IPS-NIHi11 (cell line): ENCODE measurements at places on chromosomes 4 and X.

DNA sequence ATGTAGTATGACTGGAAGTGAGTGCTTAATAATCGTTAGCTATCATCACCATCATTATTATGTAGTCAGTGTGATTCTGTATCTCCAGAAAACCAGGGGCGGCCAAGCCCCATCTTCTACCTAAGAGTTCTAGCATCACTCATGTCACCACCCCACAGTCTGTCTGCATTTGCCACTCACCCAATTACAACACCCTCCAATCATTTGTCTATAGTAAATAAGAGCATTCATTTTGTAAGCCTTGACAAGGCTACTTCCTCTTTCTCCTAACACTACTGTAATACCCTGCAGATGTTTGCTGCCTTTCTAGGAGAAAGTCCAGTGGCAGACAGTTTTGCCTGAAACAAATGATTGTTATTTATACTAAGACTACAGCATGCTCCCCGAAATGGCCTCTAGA is 15.8 kb upstream of the IL21 start:
- no peak for DNase-seq

DNA sequence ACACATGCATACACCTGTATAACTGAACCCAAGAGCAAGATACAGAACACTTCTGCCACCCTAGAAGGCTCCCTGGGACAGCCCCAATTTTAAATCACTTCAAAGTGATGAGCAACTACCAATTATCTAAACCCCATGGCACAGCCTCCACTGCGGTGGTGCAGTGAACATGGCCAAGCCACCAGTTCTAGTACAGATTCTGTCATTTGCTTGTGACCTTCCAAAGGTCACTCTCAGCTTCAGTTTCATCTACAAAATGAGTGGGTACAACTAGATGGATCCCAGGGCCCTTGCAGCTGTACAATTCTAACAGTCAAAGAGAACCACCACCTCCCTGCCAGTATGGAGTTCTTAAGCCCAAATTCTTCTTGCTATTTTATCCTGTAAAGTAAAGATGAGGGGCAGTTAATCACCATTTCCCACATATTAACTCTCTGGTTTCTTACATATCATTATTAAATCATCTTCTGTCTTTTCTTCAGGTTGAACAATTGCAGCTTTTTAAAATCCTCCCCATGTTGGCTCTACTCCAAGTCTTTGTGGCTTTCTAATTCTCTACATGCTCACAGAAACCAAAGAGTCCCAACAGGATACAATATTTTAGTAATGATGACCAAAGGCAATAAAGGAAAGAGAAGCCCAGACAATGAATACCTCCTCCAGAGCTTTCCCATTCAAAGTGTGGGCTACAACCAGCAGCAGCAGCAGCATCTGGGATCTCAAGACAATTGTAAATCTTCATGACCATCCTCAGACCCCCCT is 39.0 kb upstream of the GPM6B start:
- no peak for DNase-seq

DNA sequence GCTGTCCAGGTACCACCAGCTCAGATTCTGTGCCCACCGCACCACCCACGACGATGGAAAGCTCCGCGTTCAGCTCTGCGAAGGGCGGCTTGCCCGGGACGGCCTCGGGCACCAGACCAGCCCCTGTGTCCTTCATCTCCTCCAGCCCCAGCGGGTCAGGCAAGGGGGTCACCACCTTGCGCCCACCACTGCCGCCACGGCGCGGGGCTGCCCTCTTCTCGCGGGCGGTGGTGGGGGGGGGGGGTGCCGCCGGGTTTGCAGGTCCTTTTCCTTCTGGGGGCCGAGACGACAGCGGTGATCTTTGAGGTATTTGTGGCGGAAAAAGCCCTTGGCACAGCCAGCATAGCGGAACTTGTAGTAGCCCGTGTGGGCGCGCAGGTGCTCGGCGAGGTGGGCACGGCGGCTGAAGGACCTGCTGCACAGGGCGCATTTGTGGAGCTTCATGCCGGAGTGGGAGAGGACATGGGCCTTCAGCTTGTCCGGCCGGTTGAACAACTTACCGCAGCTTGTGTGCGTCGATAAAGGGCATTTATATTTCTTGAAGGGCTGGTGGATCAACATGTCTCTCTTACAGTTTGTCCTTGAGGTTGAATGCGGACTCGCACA is 50.9 kb downstream of the CFAP299 start:
- no peak for DNase-seq

DNA sequence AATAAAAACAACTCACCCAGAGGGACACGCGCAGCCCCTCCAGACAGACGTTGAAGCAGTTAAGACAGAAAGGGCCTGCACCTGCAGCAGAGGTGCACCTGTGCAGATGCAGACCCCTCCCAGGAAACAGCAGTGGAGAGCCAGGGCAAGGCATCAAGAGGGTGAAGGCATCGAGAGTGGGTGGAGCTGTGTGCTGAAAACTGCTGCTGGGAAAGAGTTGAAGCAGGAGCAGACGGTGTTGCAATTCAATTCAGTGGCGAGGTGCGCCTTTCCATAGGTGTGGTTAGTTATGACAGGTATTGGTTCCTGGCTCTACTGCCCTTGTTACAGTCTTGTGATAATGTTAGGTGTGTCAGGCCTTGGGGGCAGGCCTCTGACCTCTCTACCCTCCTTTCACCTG is 16.7 kb downstream of the LETM1 start:
- no peak for DNase-seq

DNA sequence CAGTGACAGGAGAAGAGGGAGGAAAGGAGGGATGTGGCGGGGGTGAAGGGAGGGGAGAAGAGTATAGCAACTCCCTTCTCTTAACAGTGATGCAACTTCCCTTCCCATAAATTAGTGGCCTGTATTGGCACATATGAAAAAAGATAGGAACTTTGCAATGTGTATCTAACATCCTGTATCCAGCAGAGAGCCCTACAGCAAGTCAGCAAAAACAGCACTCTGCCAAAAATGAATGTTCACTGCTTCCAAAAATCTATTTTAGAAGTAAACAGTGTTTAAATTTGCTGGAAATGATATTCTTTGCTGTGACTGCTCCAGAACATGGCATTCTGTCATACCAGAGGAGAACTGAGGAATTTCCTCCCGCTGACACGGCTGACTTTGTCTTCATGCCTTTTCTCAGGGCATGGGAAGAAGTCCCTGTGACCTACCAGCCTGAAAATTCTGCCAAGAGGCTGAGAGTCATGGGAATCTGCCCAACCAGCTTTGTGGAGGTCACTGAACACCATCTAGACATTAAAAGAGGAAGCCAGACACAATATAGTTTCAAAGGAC is 343.4 kb upstream of the RASGEF1B start:
- no peak for DNase-seq

DNA sequence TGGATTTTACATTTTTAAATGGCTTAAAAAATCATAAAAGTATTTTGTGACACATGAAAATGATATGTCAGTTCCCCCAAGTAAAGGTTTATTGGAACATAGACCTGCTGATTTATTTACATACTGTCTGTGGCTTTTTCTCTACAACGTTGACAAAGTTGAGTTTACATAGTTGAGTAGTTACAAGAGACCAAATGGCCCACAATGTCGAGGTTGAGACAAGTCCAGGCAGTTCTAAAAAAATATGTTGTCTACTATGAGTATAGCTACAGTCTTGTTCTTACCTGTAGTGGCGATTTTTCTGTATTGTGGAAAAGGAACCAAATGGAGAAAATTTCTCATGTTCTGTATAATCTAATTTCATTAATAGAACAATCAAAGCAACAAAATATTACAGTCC is 163.2 kb downstream of the FRAS1 start:
- no peak for DNase-seq

GRCh38 chr4:129113434-129113833 is 17.5 kb downstream of the C4orf33 start:
- no peak for DNase-seq

DNA sequence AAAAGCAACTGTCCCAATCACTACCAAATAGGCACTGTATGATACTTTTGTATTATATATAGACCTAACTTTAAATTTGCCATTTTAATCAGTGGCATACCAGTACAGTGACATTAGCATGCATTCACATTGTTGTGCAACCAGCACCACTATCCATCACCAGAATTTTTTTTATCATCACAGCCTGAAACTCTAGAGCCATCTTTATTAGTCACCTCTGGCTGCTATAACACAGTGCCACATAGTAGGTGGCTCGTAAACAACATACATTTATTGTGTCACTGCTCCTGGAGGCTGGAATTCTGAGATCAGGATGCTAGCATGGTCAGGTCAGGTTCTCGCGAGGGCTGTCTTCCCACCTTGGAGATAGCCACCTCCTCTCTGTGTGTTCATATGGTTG is 188.4 kb upstream of the GALNT7 start:
- no peak for DNase-seq

DNA sequence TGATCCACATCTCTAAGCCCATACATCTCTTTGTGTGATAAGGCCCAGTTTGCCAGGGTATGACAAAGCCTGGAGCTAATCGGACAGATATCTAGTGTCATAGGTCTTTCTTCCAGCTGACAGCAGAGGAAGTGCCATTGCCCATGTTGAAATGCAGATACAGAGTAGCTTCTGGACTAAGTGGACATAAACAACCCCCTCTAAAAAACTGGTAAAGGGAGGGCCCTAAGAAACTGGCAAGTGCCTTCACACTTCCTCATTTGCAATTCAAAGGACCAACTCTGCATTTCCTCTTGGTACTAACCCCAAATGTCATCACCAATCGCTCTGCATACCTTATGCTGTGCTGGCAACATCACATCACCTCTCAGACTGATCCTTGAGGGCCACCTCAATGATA is 20.8 kb downstream of the ARHGEF6 start:
- peak; percentile 11 for DNase-seq

DNA sequence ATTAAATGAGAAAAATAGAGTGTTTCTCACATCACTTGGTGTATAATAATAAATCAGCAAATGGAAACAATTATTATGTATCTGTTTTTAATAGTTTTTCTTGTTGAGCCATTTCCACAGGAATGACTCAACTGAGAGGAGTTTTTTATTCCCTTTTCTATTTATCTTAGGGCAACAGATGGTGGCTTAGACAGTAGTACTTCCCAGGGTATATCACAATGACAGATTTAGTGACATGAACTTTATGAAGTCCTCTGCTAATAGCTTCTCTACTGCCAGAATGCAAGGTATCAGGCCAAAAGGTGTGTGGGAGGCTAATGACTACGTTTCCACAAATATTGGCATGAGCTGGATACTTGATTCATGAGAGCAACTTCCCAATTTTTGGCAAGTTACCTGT is 126.7 kb downstream of the HTR2C start:
- DNase-seq: no peak

GRCh38 chrX:115409551-115409950 is 120.0 kb downstream of the LUZP4 start:
- no peak for DNase-seq
